ENCODE measurements at places on chromosomes 16 and 17. TPM values are rescaled to one million over a fixed set of nuclear protein-coding genes. Genes with fewer than 3 reads are reported as not detected.

- H3K4me3 ChIP-seq = no peak overlapping the region
- H3K4me1 ChIP-seq = no peaks in the 10 kb centered on the region
- DNase-seq = peak; percentile 35
- no peaks in the 10 kb centered on the region for H3K27me3 ChIP-seq
- no peak overlapping the region for H3K27ac ChIP-seq
These were observed 9.0 kb downstream of the KRT24 start for GRCh38 chr17:40694584-40694983.

GRCh38 chr17:8629371-8630226, 926 bp downstream of the MYH10 start:
- peaks cover 28% of the 10 kb centered on the region for H3K4me1 ChIP-seq
- H3K27ac ChIP-seq = peak overlapping the region; percentile 87
- DNase-seq = peak; percentile 57
- H3K36me3 ChIP-seq = no peaks in the 10 kb centered on the region
- H3K27me3 ChIP-seq = no peaks in the 10 kb centered on the region

Gene KRT39
- total RNA-seq = not detected

GRCh38 chr17:12021623-12022140, 1.0 kb downstream of the MAP2K4 start:
- DNase-seq = no peak
- no peaks in the 10 kb centered on the region for H3K36me3 ChIP-seq
- H3K27ac ChIP-seq = no peak overlapping the region
- H3K4me1 ChIP-seq = peaks cover 52% of the 10 kb centered on the region

DNA sequence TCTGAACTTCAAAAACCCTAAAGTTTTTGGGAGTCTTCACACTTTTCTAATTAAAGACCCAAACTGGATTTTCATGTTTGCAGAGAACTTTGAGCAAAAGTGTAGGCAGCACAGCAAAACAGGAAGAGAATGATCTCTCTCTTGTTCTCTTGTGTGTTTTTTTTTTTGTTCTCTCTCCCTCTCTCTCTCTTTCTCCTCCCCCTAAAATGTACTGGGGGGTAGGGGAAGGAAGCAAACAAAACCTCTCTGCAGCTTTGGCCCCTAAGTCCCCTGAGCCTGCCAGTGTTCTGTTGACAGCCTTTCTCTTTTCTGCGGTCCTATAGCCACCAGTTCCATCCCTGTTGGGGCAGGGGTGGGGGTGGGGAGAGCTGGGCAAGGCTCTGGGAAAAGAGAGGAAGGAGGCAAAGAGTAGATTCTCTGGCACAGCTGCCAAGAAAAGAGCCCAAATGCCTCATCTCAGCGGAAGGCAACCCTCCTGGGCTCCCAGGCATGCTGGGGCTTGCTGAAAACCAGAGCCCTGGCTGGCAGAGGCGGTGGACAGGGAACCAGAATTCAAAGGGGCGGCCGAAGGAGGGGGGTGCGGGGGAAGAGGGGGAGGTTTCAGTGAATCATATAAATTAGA, 295.3 kb downstream of the SOX9 start:
- H3K4me1 ChIP-seq = no peaks in the 10 kb centered on the region
- DNase-seq = peak; percentile 17
- no peaks in the 10 kb centered on the region for H3K27me3 ChIP-seq
- H3K4me3 ChIP-seq = no peak overlapping the region

GRCh38 chr17:17484451-17484899, 7.7 kb downstream of the MED9 start:
- no peak overlapping the region for H3K4me3 ChIP-seq
- H3K4me1 ChIP-seq = no peaks in the 10 kb centered on the region
- H3K27ac ChIP-seq = no peak overlapping the region
- no peaks in the 10 kb centered on the region for H3K27me3 ChIP-seq

- no peaks in the 10 kb centered on the region for H3K27me3 ChIP-seq
- no peak overlapping the region for H3K27ac ChIP-seq
- no peak overlapping the region for H3K4me3 ChIP-seq
- no peaks in the 10 kb centered on the region for H3K4me1 ChIP-seq
- DNase-seq = no peak
- no peaks in the 10 kb centered on the region for H3K36me3 ChIP-seq
These were observed 123.0 kb upstream of the RBFOX1 start for GRCh38 chr16:7209598-7209997.

Gene ST6GALNAC1
- not detected for total RNA-seq

- no peaks in the 10 kb centered on the region for H3K27me3 ChIP-seq
- no peaks in the 10 kb centered on the region for H3K36me3 ChIP-seq
- no peak overlapping the region for H3K4me3 ChIP-seq
These were observed 25.4 kb downstream of the ZNRF1 start for GRCh38 chr16:75024182-75024581.

Gene HOXB8
- total RNA-seq = not detected

Gene ATP2A3
- total RNA-seq = 32.6 TPM

- no peaks in the 10 kb centered on the region for H3K36me3 ChIP-seq
- H3K27me3 ChIP-seq = no peaks in the 10 kb centered on the region
- DNase-seq = no peak
- peaks cover 58% of the 10 kb centered on the region for H3K4me1 ChIP-seq
- peak overlapping the region; percentile 86 for H3K27ac ChIP-seq
These were observed 63.8 kb downstream of the RAP1GAP2 start for GRCh38 chr17:2860045-2860444.

Gene LCAT
- 18.9 TPM for total RNA-seq

- H3K27ac ChIP-seq = no peak overlapping the region
- H3K27me3 ChIP-seq = no peaks in the 10 kb centered on the region
These were observed 14.2 kb downstream of the TRPV1 start for GRCh38 chr17:3594976-3595375.

GRCh38 chr17:6069539-6070429, at the start of gene WSCD1:
WSCD1 (plus strand) TSS chr17:6070379; CDS start chr17:6080659, 10,280 bp downstream.
- no peaks in the 10 kb centered on the region for H3K36me3 ChIP-seq
- H3K27me3 ChIP-seq = peaks cover 26% of the 10 kb centered on the region
- H3K27ac ChIP-seq = no peak within 1 kb of the TSS
- DNase-seq = peak; percentile 60
- peak within 1 kb of the TSS; percentile 86 for H3K4me3 ChIP-seq

- no peaks in the 10 kb centered on the region for H3K27me3 ChIP-seq
- no peak within 1 kb of the TSS for H3K27ac ChIP-seq
- no peak for DNase-seq
- no peaks in the 10 kb centered on the region for H3K36me3 ChIP-seq
- peaks cover 18% of the 10 kb centered on the region for H3K4me1 ChIP-seq
These were observed at the start of gene TMEM95 for GRCh38 chr17:7355053-7355452. TMEM95 (plus strand) TSS chr17:7355156; CDS start chr17:7355205, 49 bp downstream.

Gene SLC52A1
- total RNA-seq = 1.3 TPM

GRCh38 chr16:68658341-68658973, 13.3 kb downstream of the CDH3 start:
- no peaks in the 10 kb centered on the region for H3K27me3 ChIP-seq
- H3K4me1 ChIP-seq = peaks cover 13% of the 10 kb centered on the region
- no peak overlapping the region for H3K4me3 ChIP-seq
- no peaks in the 10 kb centered on the region for H3K36me3 ChIP-seq

DNA sequence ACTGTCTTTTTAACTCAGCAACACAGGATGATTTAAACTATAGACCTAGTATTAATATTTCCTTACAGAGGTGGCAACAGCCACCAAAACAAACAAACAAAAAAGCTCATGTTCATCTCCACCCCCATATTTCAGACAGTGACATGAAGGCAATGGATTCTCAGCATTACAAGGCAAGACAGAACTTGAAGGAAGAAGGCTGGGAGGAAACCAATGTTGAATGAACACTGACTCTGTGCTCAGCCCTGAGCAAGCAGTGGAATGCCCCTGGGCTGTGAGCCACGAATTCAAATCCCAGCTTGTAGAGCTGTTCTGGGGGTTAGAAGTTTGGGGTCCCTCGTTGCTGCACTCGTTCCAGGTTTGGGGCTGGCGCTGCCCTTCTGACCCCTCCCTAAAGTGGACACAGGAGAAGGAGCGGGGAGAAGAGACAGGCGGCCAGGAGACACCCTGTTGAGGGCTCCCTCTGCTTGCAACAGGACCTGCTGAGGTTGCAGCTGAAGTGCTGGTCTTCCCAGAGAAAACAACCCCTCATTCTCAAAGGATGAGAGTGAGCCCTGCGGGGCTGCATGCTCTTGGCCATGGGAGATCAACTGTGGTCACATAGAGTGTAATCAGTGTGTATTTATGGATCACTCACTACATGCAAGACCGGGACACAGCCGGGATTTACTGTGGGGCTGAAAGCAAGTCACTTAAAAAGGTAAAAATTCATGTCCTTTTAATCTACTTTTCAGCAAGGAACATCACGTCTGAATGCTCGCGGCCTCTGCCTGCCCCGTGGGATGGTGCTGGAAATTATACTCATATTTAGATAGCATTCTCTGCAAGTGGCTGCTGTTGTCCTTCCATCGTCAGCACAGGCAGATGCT, 34.3 kb downstream of the MYH3 start:
- H3K27ac ChIP-seq = no peak overlapping the region
- no peak overlapping the region for H3K4me3 ChIP-seq
- no peaks in the 10 kb centered on the region for H3K36me3 ChIP-seq
- DNase-seq = no peak
- no peaks in the 10 kb centered on the region for H3K4me1 ChIP-seq

Gene RNF157
- 11.7 TPM for total RNA-seq

DNA sequence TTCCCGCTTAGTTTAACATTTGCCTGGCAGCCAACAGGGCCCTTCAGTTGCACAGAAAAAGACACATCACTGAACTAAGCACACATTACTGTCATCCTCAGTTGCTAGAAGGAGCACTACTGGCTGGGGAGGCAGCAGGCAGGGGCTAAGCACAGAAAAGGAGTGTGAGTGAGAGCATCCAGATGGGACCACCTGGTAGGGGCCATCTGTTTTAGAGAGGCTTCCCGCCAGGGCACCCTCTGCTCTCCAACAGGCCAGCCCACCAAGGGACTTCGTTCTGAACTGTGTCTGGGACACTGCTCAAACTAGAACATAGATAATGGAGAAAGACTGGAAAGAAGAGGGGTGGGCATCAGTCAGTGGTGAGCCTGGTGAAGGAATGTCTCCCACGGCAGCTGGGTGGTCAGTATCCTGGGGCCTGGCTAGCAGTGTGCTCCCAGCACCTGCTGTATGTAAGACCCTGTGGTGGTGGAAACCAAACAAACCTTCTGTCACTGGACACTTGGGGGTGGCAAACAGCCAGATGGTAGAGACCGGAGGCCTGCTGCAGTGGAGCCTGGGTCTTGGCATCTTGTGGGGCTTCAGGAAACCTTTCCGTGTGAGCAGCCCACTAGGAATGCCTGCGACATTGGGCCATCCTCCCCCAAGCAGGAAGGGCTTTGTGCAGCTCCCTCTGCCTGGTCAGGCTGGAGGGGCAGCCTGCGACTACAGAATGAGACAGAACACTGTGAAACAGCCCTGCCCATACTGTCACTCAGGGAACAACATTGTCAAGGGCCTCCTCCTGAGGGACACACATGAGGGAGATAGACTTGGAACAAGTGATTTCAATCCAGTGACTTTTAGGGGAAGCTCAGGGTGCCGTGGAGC, 12.8 kb upstream of the RANGRF start:
- no peak overlapping the region for H3K27ac ChIP-seq
- no peaks in the 10 kb centered on the region for H3K4me1 ChIP-seq
- H3K4me3 ChIP-seq = no peak overlapping the region
- H3K36me3 ChIP-seq = peaks cover 2% of the 10 kb centered on the region
- H3K27me3 ChIP-seq = no peaks in the 10 kb centered on the region
- no peak for DNase-seq

- no peak for DNase-seq
- no peaks in the 10 kb centered on the region for H3K27me3 ChIP-seq
- H3K4me3 ChIP-seq = no peak overlapping the region
These were observed 544 bp upstream of the EVI2A start for GRCh38 chr17:31321966-31322365.

DNA sequence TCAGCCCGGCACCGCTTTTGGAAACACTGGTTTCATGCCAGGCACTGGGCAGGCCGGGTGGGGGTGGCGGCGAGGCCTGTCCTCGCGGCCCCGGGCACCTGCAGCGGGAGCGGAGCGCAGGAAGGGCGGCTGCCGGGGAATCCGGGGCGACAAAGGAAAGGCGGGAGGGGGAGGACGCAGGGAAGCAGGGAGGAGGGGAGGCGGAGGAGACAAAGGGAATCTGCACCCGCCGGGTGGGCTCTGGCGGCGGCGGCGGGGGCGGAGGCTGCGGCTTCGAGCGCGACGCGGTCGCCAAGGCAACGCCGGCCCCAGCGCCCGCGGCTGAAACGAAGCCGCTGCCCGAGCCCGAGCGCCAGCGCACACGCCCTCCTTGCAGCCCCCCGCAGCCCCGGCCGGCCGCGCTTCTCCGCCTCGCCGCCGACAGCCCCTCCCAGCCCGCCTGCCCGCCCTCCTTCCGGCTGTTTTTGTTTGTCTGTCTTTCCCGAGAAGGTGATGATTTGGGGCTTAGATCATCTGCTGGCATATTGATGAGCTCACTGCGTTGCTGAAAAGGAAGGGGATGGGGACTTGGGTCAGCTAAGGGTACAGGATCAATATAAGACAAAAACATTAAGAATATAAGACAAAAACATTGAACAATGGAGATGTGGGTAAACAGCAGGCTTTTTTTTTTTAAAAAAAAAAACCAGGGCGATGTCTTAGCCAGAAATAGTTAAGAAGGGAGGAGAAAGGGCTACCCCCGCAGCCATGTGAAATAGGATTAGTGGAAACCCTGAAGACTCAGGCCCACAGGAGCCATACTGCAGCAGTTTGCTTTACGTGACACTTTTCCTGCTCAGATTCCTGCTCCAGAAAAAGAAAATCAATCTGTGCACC, 32.7 kb downstream of the CDK5R1 start:
- peak; percentile 96 for DNase-seq
- no peaks in the 10 kb centered on the region for H3K36me3 ChIP-seq
- peaks cover 68% of the 10 kb centered on the region for H3K4me1 ChIP-seq

Gene TLCD3B
- total RNA-seq = 28.2 TPM

GRCh38 chr17:64180089-64181073, 50.4 kb upstream of the ERN1 start:
- peaks cover 5% of the 10 kb centered on the region for H3K36me3 ChIP-seq
- no peaks in the 10 kb centered on the region for H3K27me3 ChIP-seq
- no peaks in the 10 kb centered on the region for H3K4me1 ChIP-seq
- no peak overlapping the region for H3K4me3 ChIP-seq
- DNase-seq = no peak
- H3K27ac ChIP-seq = no peak overlapping the region

DNA sequence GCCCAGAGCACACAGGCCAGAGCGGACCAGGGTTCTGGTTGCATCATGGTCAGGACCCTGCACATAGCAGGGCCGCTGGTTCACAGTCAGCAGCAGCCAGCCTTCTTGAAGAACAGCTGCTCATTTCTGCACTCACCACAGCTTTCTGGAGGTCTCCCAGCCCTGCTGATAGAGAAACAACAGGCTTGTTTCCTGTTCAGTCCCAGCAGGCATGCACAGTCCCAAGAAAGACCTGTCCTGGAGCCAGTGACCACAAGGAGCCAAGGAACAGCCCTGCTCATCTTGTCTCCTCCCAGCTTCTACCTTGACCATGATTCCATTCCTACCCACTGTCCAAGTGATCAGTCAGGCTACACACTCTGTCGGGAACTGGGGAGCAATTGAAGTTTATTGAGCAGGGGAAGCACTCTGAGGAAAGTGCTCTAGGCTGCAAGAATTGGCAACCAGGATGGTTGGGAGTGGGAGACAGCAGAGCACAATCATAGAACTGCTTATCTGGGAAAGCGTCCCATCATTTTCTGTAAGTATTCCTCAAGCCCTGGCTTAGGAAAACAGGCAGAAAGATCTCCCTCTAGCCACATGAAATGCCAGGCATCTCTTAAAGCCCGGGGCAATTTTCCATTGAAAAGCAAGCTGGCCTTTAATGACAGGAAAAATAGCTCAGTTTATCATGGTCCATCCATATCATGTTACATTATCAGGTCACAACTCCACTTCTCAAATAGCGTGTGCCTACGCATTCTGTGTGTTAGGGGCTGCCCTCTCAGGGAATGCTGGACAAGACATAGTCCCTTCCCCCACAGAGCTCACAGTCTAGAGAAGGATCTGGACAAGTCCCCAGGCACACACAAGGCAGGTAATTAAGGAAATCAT, 155.4 kb upstream of the FOXF1 start:
- no peak overlapping the region for H3K27ac ChIP-seq
- no peak for DNase-seq
- peaks cover 24% of the 10 kb centered on the region for H3K4me1 ChIP-seq
- H3K27me3 ChIP-seq = no peaks in the 10 kb centered on the region
